Stimulated activated CD8-positive, alpha-beta memory T cell treated with anti-CD3 and anti-CD28 coated beads, Interleukin-4, amount 100 ng/mL, for 4 hours (primary cell): ENCODE measurements at places on chromosomes 4 and X.

DNA sequence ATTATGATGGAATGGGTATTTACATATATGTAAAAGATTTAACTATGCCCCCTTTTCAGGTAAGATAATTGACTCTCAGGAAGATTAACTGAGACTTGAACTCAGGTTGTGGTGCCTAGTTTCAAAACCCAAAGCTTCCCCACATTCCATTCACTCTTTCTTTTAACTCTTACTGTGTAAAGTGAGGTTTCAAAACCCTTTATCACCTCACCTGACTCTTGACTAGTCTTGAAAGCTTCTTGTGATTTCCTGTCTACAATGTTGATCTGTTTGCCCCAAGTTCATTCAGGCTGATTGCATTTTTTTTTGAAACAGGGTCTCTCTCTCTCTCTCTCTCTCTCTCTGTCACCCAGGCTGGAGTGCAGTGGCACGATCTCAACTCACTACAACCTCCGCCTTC is 40.5 kb upstream of the RAPGEF2 start:
- DNase-seq, result no peak

- no peak for DNase-seq
Measured at GRCh38 chr4:127634181-127634580, 1.4 kb downstream of the INTU start.

GRCh38 chr4:128558896-128559679 is 250.4 kb upstream of the JADE1 start:
- no peak for DNase-seq

DNA sequence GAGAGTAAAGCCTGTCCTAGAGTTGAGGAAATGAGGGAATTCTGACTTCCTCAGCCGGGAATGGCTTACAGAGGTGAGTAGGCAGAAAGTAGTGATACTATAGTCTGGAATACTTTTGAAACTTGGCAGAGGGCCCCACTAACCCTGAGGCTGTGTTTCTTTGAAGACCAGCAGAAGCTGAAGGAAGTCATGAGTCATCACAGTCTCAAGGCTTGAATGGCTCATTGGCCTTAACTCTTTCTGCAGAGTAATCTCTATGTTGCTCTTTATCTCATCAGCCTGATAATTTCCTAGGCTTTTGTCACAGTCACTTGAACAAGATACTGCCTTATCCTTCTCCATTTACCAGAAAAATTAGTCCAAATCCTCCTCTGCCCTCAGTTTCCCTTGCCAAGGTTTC is 80.8 kb downstream of the ANKRD50 start:
- no peak for DNase-seq

DNA sequence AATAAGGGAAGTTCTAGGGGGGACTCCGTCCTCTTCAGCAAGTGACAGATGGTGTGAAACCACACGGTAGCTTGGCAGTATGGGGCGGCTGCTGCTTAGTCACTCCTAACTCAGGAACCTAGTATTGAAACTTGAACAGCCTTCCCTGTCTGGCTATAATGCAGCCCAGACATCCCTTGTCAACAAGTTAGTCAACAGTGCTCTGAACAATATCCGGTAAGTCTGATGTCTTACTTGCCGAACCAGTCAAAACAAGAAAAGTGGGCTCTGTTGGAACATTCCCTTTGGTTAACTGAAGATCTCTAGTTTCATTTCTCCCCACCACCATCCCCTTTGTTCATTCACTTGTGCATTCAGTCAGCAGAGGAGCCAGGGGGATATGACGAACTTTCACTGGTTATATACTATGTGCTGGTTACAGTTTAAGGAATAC is 18.7 kb upstream of the CXCL13 start:
- DNase-seq, result no peak

DNA sequence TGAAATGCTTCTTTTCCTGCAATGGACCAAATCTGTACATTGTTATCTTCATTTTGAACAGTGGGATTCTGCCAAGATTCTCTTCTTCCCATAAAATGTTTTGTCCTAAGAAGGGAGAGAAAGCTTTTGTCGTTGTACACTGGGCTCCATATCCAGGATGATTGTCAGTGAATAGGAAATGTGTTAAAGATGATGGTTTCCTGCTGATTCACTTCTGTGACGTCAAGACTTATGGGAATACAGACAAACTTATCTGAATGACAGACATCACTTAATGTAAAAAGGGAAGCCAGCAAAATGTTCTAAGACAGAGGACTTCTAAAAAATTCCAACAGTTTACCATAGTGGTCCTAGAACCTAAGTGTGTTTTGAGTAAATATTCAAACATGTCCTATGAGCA is 53.7 kb upstream of the HPF1 start:
- DNase-seq, result no peak

DNA sequence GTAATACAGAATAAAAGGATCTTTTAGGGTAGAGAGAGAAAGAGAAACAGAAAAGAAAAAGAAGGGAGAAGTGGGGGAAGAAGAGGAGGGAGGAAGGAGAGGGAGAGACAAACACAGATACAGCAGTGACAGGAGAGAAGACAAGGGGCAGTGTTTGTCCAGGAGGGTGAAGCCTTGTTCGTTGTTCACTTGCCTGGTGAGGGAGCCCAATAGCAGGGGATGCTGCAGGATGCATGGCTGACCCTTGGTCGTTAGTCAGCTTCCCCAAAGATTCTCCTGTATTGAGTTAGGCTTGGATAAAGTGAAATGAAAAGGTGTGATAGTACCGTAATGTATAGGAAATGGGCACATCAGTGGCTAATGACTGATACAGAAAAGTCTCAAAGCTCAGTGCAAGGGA is 403.7 kb downstream of the IL15 start:
- DNase-seq, result no peak

- no peak for DNase-seq
Measured at GRCh38 chrX:1165535-1166196, 46.8 kb downstream of the CRLF2 start.

DNA sequence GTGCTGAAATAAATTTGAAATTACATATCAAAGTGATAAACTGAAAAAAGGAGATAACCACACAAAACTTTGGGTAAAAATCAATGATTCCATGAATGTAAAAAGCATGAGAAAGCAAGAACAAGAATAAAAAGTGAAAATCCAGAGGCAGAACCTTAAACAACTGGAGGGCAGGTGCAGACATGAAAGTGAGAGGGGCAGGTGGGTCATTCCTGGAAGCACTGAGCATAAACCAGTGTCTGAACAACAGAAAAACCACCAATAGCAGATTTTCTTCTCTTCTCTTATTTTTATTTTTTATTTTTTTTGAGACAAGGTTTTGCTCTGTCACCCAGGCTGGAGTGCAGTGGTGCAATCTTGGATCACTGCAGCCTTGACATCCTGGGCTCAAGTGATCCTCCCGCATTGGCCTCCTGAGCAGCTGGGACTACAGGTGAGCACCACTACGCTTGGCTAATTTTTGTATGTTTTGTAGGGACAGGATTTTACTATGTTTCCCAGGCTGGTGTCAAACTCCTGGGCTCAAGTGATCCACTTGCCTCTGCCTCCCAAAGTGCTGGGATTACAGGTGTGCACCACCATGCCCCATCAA is 46.8 kb upstream of the GPR78 start:
- DNase-seq, result no peak

DNA sequence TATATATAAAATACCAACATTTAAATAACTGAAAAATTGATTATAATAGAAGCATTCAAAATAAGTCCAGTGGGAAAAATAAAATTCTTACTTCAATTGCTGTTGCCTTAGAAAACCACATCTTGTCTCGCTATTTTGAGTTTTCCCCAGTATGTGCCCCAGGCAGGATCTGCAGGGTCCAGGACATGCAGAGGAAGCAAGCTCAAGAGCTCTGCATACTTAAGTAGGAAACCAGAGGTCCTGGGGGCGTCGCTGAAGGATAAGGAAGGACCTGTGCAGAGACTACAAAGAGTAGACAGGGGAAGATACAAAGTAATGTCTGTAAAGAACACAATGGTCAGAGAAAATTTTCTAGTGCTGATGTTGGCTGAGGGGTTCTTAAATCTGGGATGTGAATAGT is 310.5 kb upstream of the EMCN start:
- DNase-seq, result no peak
